H7 (cell line): ENCODE measurements at places on chromosomes 11 and 22. TPM values are rescaled to one million over a fixed set of nuclear protein-coding genes. Genes with fewer than 3 reads are reported as not detected.

RGL4 gene
- not detected in 2 replicates for total RNA-seq

NPAT gene
- total RNA-seq = 14.1 and 18.8 TPM in 2 replicates

C22orf31 gene
- not detected in 2 replicates for total RNA-seq

RASD2 gene
- total RNA-seq = 0.76 and 1.3 TPM in 2 replicates

HEPN1 gene
- not detected in 2 replicates for total RNA-seq

MOV10L1 gene
- total RNA-seq = not detected in 2 replicates

IFITM10 gene
- total RNA-seq = 0.42 and 0.74 TPM in 2 replicates

XKR3 gene
- total RNA-seq = not detected in 2 replicates

LYVE1 gene
- total RNA-seq = 0.11 and 0.55 TPM in 2 replicates

POU2AF1 gene
- total RNA-seq = not detected in 2 replicates

OR51B5 gene
- 0.15 TPM in 1 of 2 replicates, not detected in the other for total RNA-seq

MPZL3 gene
- total RNA-seq = 0.42 and 0.63 TPM in 2 replicates

VWCE gene
- 0.85 and 1.1 TPM in 2 replicates for total RNA-seq

MYRF gene
- 3.6 and 4.2 TPM in 2 replicates for total RNA-seq

TMEM151A gene
- total RNA-seq = 0.42 and 0.85 TPM in 2 replicates

MMP10 gene
- not detected in 2 replicates for total RNA-seq

PVALB gene
- 3.8 and 6.8 TPM in 2 replicates for total RNA-seq
